Endodermal cell (in vitro differentiated cells): ENCODE measurements at places on chromosomes 13 and 19. TPM values are rescaled to one million over a fixed set of nuclear protein-coding genes. Genes with fewer than 3 reads are reported as not detected.

Gene RFPL4A
- not detected in 2 replicates for total RNA-seq

DNA sequence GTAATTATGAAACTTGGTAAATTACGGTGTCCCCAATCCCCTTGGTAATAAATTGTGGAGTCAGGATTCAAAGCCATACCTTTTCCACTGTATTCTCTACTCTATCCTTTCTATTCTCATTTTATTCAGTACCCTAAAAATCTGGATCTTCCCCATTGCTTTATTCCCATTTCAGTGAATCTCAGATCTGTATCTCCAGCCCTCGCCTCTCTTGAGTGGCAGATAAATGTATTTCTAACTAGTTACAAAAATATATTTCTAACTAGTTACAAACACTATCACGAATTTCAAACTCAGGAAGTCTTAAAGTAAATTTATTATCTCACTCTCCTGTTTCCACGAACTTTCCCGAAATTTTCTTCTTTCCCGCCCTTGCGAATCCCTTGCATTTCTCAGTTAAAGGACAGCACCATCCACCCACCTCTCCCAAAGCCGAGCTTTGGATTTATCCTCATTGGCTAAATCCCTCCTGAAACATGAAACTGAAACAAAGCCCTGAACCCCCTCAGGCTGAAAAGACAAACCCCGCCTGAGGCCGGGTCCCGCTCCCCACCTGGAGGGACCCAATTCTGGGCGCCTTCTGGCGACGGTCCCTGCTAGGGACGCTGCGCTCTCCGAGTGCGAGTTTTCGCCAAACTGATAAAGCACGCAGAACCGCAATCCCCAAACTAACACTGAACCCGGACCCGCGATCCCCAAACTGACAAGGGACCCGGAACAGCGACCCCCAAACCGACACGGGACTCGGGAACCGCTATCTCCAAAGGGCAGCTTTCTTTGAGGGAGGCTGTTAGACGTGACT lies 164.3 kb upstream of the PABPC3 start:
- no peak overlapping the region for H3K27ac ChIP-seq
- peak; percentile 65 for DNase-seq
- no peaks in the 10 kb centered on the region for H3K36me3 ChIP-seq
- H3K4me1 ChIP-seq, result no peaks in the 10 kb centered on the region

Gene NECTIN2
- 254 and 260 TPM in 2 replicates for total RNA-seq

DNA sequence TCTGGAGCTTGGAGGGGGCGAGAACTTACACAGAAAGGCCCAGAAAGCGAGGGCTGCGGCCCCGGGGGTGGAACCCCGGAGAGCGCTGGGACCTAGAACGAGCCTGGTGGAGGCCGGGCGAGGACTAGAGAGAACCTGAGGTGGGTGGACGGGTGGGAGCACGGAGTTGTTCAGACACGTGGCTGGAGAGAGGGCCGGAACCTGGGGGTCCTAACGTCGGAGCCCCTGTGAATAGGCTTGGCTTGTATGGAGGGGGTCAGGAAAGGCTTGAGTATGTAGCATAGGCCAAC lies 383 bp downstream of the ZNF581 start:
- peaks cover 10% of the 10 kb centered on the region for H3K36me3 ChIP-seq
- H3K27me3 ChIP-seq, result no peaks in the 10 kb centered on the region
- no peak for DNase-seq
- H3K27ac ChIP-seq, result no peak overlapping the region

DNA sequence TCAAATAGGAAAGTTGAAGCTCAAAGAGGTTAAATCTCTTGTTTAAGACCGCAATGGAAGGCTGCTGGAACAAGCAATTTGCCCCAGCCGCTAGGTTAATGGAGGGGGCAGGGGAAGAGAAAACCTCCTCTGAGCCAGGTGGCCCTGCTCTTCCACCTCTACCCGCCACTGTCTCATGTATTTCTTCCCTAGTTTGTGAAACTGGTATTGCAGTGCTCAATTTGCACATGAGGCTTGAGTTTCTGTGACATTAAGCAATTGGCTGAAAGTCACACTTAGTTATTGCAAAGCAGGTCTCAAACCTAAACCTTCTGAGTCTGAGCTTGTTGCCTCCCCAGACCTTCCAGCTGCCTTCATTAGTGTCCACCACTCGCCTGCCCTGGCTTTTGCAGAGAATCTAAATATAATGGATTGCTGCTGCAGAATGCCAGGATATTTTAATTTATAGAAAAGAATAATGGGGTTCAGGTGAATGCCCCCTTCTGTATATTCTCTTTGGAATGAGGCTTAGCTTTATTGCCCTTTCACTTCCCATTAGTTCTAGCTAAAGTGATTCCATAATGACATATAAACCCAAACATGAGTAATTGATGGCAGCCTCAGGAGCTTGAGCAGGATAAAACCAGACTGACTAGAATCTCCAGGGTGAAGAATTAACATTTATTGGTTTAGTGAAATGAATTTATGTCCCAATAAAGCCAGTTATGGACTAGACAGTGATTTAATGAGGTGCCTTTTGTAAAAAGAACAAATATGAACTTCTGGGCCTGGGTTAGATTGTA lies 27.0 kb upstream of the OLFM4 start:
- no peaks in the 10 kb centered on the region for H3K36me3 ChIP-seq
- no peak for DNase-seq
- H3K27ac ChIP-seq, result no peak overlapping the region
- H3K27me3 ChIP-seq, result peaks cover 21% of the 10 kb centered on the region
- no peak overlapping the region for H3K4me3 ChIP-seq

Gene CEACAM3
- total RNA-seq, result not detected in 2 replicates
